ENCODE measurements at places on chromosomes 4 and X.

DNA sequence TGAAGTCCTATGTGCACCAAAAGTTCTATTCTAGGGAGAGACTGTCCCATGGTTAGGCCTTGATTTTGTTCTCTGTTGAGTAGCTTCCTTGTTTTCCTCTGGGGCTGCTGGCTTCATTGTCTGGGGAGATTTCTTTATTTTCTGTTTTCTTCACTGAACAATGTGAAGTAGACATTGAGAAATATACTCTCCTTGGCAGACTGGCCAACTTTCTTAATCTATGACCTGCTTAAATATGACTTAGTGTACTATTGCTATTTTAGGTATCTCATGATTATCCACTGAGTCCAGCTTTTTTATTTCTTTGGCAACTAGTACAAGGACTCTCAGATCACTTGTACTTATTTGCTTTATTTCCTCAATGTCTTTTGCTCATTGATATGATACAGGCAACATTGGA, 1594.6 kb downstream of the ARAP2 start:
- no peak for DNase-seq

- no peak for DNase-seq
Measured at GRCh38 chrX:20437683-20438082, 171.0 kb upstream of the RPS6KA3 start.

GRCh38 chr4:144712775-144713174, 66.8 kb downstream of the HHIP start:
- DNase-seq: no peak

DNA sequence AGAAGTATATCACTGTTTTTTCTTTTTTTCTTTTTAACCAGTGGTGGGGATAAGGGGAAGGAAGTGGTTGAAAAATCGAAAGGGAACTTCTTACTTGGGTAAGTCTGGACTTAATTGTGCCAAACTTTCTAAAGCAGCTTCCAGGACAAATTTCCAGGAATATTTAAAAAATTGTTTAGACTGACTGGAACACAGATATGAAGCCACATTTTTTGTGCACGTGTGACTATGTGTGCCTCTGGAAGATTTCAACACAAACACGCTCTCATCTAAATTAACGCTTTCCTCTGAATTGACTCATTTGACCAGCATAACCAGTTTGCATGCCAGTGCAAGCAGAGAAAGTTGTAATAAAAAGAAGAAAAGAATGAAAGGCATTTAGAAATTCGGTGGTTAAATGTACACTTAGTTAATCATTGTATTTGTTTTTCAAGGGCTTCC, 18.8 kb upstream of the YTHDC1 start:
- no peak for DNase-seq

DNA sequence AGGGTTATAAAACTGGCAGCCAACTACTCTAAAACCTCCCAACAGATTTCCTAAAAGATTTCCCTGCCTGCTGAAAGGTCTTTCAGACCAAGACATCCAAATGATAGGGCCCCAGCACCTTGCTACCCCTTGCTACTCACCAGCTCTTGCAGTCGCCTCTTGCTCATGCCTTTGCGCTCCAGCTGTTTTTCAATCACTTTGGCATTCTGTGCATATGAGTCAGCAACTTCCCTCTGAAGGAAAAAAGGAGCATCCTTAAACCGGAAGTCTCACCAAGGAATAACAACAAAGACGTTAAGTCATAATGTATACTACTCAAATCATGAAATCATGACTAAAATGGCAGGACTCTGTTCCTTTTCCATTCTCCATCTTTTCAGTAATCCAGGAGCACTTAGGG, 24.0 kb downstream of the STEEP1 start:
- DNase-seq: no peak

Data from retina (tissue), 1 donor.